ENCODE measurements at places on chromosomes 4 and X. TPM values are rescaled to one million over a fixed set of nuclear protein-coding genes. Genes with fewer than 3 reads are reported as not detected.

DNA sequence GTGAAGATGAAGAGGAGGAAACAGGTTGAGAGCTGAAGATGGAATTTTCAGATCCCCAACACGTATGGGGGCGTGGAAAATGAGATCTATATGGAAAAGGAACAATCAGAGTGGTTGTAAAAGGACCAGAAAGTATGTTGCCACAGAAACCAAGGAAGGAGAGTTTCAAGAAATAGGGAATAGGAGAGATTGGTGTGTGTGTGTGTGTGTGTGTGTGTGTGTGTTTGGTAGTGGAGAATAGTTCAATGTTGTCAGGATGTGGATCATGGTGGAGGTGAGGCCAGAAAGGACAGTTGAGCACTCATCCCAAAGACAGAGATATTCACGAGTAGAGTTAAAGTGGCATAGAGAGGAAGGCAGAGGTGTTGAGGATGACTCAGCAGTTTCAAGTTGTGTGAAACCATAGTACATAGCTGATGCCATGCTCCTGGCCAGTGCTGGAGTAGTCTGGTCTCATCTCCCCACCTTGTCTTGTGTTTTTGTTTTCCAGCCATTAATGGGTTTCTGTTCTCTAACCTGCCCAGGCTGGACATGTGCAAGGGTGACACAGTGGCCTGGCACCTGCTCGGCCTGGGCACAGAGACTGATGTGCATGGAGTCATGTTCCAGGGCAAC is 36.1 kb downstream of the HEPH start:
- no peaks in the 10 kb centered on the region for H3K36me3 ChIP-seq
- DNase-seq: no peak
- no peaks in the 10 kb centered on the region for H3K4me1 ChIP-seq

GRCh38 chr4:9927341-9928007 is 93.8 kb downstream of the SLC2A9 start:
- no peak overlapping the region for H3K27ac ChIP-seq
- no peak for DNase-seq
- peaks cover 5% of the 10 kb centered on the region for H3K4me1 ChIP-seq
- no peaks in the 10 kb centered on the region for H3K36me3 ChIP-seq
- H3K27me3 ChIP-seq: peaks cover 31% of the 10 kb centered on the region

UGT8 gene
- not detected for total RNA-seq

SORBS2 gene
- total RNA-seq: 41.8 TPM

ATRX gene
- total RNA-seq: 94.7 TPM

SLC25A14 gene
- total RNA-seq: 12.9 TPM
